ENCODE measurements at places on chromosomes 4 and X.

- no peak for DNase-seq
These were observed 33.5 kb downstream of the ARHGEF9 start for GRCh38 chrX:63751481-63751880.

DNA sequence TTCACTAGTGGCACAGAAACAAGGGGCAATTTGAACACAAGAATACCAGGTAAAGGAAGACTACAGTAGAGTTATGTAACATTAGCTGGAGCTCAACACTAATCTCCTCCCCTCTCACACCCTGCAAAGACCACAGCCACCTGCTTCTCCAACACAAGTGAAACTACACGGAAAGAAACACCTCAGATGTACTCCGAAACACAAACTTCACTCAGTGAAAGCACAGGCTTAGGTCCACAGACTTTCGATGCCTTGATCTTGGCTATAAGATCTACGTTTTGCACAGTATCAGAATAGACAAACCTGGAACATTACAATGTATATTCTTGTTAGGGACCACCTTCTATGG, 7.6 kb downstream of the ACSL1 start:
- peak; percentile 49 for DNase-seq

GRCh38 chr4:145679520-145679919, 426 bp upstream of the C4orf51 start:
- no peak for DNase-seq

DNA sequence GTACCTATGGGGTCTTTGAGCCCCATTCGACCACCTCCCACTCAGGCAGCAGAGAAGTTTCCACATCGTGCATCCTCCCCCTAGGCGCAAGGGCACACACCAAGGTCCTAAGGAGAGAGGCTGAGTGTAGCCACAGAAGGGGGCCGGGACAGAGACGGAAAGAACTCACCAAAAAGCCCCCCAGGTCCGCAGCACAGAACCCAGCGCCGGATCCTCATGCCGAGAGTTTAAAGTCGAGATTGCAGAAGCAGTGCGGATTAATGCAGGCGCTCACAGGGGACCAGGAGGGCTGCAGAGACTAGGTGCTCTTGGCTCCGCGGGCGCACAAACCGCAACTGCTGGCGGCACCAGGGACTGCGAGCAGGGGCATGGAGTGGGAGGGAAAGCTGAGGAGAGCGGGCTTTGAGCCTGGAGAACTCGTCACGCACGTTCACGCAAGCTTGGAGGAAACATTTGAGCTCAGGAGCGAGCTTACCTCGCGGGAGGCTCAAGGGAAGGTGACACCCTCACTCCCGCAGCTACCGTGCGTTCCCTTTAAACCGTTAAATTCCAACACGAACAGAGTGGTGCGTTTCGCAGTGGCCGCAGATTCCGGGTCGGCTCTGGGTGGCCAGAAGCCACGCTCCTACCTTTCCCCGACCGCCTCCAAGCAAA, 8.5 kb downstream of the NKX3-2 start:
- DNase-seq = peak; percentile 16

DNA sequence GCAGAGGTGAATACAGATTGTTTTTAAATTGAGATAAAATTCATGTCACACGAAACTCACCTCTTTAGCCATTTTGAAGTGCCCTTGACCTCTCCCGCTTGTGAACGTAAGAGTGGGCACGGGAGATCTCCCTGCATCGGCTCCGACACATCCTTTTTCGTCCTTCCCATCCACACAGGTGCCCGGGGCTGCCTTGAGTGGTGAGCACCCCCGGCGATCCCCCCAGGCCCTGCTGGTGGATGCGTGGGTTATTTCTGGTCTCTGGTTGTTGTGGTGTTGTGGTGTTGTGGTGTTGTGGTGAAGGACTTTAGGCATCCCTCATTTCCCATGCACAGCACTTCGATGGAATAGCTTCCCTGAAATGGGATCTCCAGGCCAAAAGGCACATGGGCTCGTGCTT, 46.1 kb downstream of the PSAPL1 start:
- DNase-seq = no peak

DNA sequence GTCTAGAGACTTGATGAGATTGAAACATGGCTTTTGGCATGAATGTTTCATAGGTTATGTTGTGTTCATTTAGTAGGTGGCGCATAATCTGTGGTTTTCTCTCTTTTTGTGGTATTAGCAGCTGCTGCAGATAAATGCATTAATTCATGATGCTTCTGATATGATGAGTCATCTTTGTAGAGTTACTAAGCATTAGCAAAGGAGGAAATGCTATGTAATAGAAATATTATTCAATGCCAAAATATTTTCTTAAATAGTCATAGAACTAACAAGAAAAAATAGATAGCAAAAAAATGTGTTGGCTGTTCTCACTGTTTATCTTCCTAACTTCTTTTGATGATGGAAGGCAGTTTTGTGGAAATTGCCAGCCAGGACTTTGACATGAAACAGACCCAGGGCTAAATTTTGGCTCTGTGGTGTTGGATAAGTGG, 3.6 kb downstream of the ZXDB start:
- DNase-seq = no peak

DNA sequence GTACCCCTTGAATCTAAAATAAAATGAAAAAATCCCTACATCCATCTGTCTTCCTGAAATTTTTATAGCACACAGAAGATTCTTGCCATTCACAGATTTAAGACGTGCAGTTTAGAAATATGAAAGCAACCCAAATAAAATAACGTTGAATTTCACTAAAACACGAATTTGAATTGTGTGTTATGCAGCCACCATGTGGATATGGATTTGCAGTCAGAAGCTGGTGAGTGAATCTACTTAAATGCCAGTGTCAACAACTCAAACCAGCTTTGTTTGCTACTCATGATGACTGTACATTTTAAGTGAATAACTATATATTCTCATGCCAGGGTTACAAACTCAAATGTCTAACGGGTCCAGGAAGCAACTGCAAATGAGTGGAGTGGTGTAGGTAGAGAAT, 173.0 kb upstream of the HAND2 start:
- no peak for DNase-seq

DNA sequence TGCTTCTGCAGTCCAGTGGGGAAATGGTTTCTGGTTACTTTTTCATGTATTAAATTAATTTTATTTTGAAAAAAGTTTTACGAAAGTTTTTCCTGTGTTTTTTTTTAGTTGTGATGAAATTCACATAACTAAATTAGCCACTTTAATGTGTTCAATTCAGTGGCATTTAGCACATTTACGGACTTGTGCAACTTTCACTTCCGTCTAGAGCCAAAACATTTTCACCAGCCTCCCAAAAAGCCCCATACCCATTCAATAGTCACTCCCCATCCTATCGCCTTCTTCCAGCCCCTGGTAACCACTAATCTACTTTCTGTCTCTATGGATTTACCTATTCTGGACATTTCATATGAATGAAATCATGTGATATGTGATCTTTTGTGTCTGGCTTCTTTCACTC, 22.8 kb upstream of the TBL1X start:
- no peak for DNase-seq

DNA sequence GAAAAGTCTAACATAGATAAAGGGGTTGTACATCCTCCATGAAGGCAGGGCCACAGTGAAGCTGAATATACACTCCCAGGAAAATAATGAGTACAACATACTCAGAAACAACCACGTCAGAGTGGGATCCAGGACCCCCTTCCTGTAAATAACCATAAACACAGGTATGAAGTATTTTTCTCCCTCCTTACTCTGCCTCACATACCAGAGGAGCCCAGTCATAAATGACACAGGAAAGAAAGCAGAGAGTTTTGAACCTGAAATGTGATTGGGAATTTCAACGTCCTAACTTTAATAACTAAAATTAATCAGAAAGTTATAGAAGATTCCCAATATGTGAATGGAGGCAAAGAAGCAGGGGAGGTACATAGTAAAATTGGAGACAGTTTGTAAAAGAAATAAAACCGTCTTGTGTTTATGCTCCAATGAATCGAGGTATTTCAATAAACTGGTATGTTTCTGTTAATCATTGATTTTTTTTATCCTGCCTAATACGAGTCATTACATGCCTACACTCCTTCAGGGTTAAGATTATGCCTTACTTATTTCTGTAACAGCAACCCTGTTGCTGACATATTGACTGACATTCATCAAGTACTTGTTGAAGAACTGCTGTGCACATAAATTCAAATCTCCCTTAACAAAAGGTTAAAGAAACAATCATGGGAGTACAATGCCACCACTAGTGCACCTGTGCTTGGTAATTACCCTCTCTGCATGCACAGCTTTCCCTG, 431.3 kb downstream of the KCNIP4 start:
- no peak for DNase-seq

DNA sequence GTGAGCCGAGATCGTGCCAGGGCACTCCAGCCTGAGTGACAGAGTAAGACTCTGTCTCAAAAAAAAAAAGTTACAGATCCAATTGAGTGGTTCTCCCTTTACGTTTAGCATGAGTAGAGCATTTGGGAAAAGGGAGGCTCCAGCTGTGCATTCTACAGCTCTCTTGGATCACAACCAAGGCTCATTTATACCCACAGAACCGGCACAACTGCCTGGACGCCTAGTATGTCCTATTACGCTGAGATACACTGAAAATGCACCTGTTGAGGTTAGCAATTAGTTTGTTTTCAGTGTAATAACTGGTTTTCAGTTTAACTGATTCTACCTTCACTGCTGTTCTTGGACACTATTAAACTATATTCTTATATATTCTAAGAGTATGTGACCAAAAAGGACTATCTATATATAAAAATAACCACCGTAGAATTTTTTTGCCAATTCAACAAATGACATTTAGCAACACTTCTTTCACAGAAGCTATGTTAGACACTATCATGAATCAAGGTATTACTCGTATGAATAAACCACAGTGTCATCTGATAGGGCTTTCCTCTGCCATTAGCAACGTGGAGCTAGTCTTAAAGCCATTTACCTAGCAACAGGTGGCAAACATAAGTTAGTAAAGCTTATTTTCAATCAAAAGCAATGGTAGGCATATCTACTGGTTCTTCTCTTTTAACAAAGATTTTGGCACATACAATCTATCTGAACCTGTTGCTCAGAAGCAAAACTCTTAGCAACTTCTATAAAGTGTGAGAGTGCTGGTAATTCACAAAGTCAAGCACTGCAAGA, 3.6 kb downstream of the OTUD4 start:
- no peak for DNase-seq

GRCh38 chr4:41446981-41447725, 90.8 kb upstream of the LIMCH1 start:
- DNase-seq = no peak

DNA sequence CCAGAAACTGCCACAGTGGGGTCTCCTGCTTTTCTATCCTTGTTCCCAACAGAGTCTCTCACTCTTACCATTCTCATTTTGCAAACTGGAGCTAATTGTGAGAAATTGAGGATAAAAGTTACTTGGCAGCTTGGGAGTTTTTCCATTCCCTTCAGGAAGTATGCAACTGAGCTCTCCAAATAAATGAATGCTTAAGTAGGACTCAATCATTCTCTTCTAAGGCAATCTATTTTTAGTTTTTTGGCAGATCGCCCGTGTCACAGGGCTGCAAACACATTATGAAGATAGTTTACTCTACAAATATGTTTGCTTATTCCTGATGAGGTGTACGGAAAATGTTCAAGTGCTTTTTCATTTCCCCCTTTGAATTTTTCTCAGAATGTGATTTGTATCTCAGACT, 5.3 kb downstream of the ASB11 start:
- DNase-seq = no peak

GRCh38 chr4:76233967-76234678, 17.4 kb upstream of the FAM47E start:
- no peak for DNase-seq

GRCh38 chr4:76987685-76988084, 38.1 kb downstream of the SEPTIN11 start:
- no peak for DNase-seq

GRCh38 chrX:154733066-154733425, 17.8 kb downstream of the GAB3 start:
- DNase-seq = no peak

- DNase-seq = no peak
These were observed 8.5 kb downstream of the MXD4 start for GRCh38 chr4:2253160-2254084.

- DNase-seq = no peak
These were observed 14.3 kb upstream of the CORIN start for GRCh38 chr4:47852136-47852535.

GRCh38 chrX:17377795-17378194, 2.8 kb downstream of the NHS start:
- DNase-seq = no peak

DNA sequence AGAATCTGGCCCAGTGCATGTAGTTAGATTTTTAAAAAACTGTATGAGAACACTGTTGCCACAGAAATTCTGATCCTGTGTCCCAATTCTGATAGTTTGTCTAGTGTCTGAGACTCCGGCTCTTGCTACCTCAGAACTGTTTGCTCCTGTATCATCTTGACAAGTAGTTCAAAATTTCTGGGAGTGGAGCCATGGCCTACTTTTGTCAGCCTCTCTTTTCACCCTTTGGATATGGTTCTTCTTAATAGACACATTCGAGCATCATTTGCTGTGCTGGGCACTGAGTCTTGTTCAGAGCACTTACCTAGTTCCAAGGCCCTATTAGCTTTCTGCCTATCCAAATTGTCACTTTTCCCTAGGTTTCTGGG, 46.9 kb downstream of the ATP10D start:
- DNase-seq = no peak

- no peak for DNase-seq
These were observed 18.3 kb downstream of the FBXL5 start for GRCh38 chr4:15636818-15637217.

DNA sequence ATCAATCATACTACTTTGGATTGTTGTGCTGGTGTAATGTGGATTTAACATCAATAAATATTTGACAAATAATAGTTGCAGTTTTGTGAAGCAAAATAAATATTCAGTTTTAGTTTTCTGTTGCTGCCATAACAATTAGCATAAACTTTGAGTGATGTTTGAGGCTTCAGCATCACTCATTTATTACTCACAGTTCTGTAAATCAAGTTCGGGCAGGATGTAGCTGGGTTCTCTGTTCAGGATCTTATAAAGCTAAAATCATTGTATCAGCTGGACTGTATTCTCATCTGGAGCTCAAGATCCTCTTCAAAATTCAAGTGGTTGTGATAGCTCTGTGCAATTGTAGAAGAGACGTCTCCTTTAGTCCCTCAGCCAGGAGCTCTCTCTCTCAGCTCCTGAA, 81.7 kb downstream of the CBR4 start:
- DNase-seq = no peak

DNA sequence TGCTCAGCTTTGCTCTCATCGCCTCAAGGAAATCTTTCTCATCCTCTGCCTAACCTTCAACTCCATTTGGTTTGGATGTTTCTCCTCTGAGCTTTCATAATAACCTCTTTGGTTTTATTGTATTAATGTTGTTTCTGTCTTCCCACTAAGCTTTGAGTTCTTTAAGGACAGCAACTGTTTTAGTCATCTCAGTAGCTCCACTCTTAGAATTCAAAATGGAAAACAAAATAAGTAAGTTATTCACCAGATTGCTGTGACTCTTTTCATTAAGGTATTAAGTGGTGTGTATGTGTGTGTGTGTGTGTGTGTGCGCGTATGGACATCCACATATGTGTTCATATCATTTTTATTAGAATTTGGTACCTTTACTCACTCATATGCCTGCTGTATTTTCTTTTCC, 279.2 kb upstream of the BOD1L1 start:
- no peak for DNase-seq

GRCh38 chrX:134604701-134605311, 53.5 kb downstream of the PLAC1 start:
- DNase-seq = no peak
